ENCODE measurements at places on chromosomes 2 and 18. TPM values are rescaled to one million over a fixed set of nuclear protein-coding genes. Genes with fewer than 3 reads are reported as not detected.

The SLC9A2 gene
- not detected for total RNA-seq

The FAM237A gene
- not detected for total RNA-seq

The C2orf74 gene
- total RNA-seq: 16.1 TPM

DNA sequence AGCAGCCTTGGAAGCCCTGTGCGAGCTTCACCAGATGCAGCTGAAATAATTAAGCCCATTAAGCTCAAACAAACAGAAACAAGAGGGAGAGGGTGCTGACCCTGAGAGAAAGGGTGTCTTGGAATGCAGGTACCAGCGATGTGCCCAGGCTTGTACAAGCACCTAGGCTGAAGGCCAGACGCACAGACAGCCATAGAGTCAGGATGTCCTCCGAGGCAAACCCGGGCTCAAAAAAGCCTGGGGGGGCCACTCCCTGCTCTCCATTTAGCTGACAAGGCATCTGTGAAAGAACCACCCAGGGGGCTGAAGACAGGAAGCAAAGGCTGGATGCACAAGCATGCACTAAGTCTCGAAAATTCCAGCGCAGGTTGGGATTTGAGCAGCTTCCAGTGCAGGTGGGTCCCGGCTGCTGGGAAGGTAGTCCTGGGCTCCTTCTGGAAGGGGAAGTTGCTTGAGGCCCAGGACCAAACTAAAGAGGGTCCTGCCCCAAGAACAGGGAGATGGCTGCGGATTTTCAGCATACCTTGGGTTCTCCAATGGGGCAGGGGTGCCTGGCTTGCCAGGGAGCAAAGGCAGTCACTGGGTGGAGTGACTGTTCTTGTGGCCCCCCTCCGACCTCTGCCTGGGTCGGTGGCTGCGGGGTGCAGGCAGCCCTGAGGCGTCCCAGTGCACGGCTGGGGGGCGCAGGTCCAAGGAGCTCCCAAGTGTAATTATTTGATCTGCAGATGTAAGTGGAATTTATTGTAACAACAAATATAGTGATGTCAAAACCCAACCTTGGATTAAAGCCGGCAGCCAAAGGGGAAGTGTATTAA, 5.9 kb downstream of the GBX2 start:
- H3K36me3 ChIP-seq: no peaks in the 10 kb centered on the region
- DNase-seq: no peak
- peaks cover 66% of the 10 kb centered on the region for H3K27me3 ChIP-seq
- H3K4me1 ChIP-seq: peaks cover 2% of the 10 kb centered on the region
- no peak overlapping the region for H3K4me3 ChIP-seq

GRCh38 chr2:186724736-186725135, 30.9 kb downstream of the FAM171B start:
- H3K4me3 ChIP-seq: no peak overlapping the region
- H3K27me3 ChIP-seq: peaks cover 10% of the 10 kb centered on the region
- no peaks in the 10 kb centered on the region for H3K36me3 ChIP-seq
- no peak overlapping the region for H3K27ac ChIP-seq
- DNase-seq: no peak

DNA sequence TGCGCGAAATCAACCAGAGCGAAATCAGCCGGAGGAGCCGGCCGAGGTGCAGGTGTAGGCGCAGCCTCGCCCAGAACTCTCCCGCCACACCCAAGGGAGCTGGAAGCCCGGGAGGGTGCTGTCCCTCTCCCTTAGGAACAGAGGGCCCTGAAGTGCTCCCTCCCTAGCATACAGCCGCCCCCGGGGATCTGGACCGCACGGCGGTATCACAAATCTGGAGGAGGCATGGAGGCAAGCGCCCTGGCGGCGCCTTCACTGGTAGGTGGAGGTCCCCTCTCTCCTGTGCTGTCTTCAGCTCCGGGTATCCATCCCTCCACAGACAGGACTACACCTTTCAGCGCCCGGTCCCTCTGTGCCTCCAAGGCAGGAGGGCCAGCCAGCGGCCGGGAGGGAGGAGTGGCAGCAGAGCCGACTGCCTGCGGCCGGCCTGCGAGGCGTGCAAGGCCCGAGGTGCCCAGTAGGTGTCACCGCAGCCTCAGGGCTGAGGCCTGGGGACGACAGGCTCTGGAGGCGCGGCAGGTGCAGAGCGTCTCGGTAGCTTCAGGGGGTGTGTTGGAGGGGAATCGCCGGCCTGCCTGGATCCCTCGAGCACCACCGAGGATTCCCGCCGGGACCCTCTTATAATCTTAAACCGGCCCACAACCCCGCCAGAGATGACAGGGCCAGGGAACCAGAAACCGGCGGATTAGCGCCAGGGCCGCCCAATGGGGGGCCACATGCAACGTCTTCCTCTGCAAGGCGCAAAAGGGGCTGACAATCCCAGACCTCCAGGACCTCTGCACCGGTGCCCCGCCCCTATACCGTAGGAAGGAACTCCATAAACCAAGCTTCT, 2.8 kb downstream of the IHH start:
- peaks cover 65% of the 10 kb centered on the region for H3K27me3 ChIP-seq
- H3K27ac ChIP-seq: no peak overlapping the region
- peaks cover 14% of the 10 kb centered on the region for H3K4me1 ChIP-seq
- no peaks in the 10 kb centered on the region for H3K36me3 ChIP-seq
- DNase-seq: peak; percentile 87
- H3K4me3 ChIP-seq: peak overlapping the region; percentile 58

GRCh38 chr2:179096090-179096489, 46.2 kb upstream of the CCDC141 start:
- H3K27me3 ChIP-seq: peaks cover 2% of the 10 kb centered on the region
- peaks cover 5% of the 10 kb centered on the region for H3K36me3 ChIP-seq
- peak overlapping the region; percentile 55 for H3K27ac ChIP-seq
- H3K4me1 ChIP-seq: peaks cover 15% of the 10 kb centered on the region

Measured in activated naive CD8-positive, alpha-beta T cell treated with anti-CD3 and anti-CD28 coated beads, Interleukin-2, amount 10 ng/mL, durations not matched to agents 7 days and 5 days (primary cell).